Suprapubic skin (tissue), 4 donors: ENCODE measurements at places on chromosomes 5 and 9.

- H3K27ac ChIP-seq = no peak overlapping the region
- no peaks in the 10 kb centered on the region for H3K27me3 ChIP-seq
- no peak for DNase-seq
- H3K4me3 ChIP-seq = no peak overlapping the region
Observed at GRCh38 chr5:142314109-142314508, 10.7 kb downstream of the SPRY4 start.

DNA sequence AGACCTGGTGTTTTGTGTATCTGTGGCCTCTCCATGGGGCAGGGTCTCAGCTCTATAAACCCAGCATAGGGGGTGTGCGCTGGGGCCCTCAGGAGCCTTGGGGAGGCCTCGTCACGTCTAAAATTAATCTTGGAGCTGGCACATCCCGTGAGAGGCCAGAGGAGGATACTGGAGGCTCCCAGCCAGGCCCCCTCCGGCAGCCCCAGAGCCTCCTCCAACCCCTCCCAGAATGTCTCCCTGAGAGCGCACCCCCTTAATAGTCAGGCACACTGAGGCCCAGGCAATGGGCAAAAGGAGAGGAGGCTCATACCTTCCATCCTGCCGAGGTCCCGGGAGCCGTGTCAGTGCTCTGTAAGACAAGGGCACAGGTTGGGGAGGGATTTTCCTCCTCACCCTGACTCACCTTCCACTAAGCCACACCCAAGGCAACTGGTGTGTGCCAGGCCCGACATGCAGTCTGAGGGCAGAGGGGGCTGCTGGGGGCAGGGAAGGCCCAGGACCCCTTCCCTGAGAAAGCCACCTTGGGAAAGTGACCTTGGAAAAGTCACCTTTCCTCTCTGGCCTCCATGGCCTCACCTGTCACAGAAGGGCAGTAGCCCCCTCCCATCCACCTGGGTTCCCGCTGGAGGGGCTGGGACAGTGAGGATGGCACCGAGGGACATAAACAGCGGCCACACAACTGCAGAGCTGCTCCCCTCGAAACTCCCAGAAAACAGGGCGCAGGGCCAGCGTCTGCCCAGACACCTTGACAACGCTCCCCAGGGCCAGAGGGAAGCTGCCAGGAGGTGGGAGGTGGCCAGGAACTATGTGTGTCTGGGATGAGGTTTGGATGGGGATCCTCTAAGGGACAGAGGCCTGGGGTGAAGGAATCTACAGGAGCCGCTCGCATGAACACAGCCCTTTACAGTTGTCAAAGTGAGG lies 2.9 kb downstream of the AK1 start:
- peak overlapping the region; percentile 4 for H3K4me3 ChIP-seq
- DNase-seq = no peak

GRCh38 chr5:103102234-103102633 lies 17.7 kb downstream of the GIN1 start:
- H3K27ac ChIP-seq = no peak overlapping the region
- peaks cover 18% of the 10 kb centered on the region for H3K36me3 ChIP-seq
- no peak for DNase-seq
- no peaks in the 10 kb centered on the region for H3K27me3 ChIP-seq

GRCh38 chr5:61823065-61823464 lies 482.9 kb upstream of the KIF2A start:
- no peaks in the 10 kb centered on the region for H3K4me1 ChIP-seq
- no peaks in the 10 kb centered on the region for H3K36me3 ChIP-seq
- H3K4me3 ChIP-seq = no peak overlapping the region
- DNase-seq = no peak
- no peak overlapping the region for H3K27ac ChIP-seq

DNA sequence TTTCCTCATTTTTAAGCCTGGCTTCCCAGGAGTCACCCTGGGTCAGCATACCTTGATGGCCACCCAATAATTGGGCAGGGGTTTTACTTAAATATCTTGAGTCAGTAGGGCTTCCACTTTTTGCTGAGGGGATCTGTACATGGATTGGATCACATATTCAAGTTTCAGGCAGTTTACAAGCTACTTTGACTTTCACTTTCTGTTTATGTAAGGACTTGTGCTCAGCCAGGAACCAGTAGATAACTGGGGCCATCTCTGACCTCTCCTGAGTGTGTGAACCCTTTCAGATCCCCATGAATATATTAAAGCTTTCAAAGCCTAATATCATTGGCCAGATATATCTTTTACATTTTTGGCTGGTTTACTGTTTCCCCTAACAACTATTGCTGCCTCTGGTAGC lies 45.1 kb downstream of the SLCO6A1 start:
- H3K27me3 ChIP-seq = no peaks in the 10 kb centered on the region
- no peak for DNase-seq
- no peak overlapping the region for H3K4me3 ChIP-seq
- no peaks in the 10 kb centered on the region for H3K36me3 ChIP-seq
- H3K27ac ChIP-seq = no peak overlapping the region

GRCh38 chr5:88251048-88251711 lies 17.5 kb downstream of the TMEM161B start:
- no peaks in the 10 kb centered on the region for H3K27me3 ChIP-seq
- no peak overlapping the region for H3K4me3 ChIP-seq
- DNase-seq = no peak
- H3K36me3 ChIP-seq = no peaks in the 10 kb centered on the region
- no peak overlapping the region for H3K27ac ChIP-seq
- H3K4me1 ChIP-seq = no peaks in the 10 kb centered on the region

- H3K27me3 ChIP-seq = no peaks in the 10 kb centered on the region
- H3K4me1 ChIP-seq = peaks cover 41% of the 10 kb centered on the region
- peaks cover 6% of the 10 kb centered on the region for H3K36me3 ChIP-seq
- DNase-seq = no peak
- no peak overlapping the region for H3K27ac ChIP-seq
Observed at GRCh38 chr9:122900791-122901190, 4.4 kb downstream of the RC3H2 start.

DNA sequence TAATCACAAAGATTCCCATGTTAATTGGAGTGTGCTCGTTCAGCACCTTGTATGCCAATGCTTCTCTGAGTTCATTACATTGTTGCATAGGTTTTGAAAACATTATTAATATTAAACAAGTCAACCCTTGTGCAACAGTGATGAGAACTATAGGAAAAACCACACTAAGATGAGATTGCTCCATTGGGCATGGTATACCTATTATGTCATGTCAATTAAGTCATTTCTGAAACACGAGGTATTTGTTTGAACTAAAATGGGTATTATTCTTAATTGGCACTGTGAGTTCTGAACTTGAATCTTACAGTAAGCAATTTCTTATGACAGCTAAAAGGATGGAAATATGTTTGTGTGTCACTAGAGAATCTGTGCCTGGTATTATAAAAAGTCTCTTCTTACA lies 447.7 kb downstream of the EFNA5 start:
- no peak overlapping the region for H3K4me3 ChIP-seq
- H3K36me3 ChIP-seq = no peaks in the 10 kb centered on the region
- no peak overlapping the region for H3K27ac ChIP-seq
- no peaks in the 10 kb centered on the region for H3K27me3 ChIP-seq
- DNase-seq = no peak

GRCh38 chr5:35900972-35901695 lies 37.3 kb downstream of the CAPSL start:
- H3K27me3 ChIP-seq = no peaks in the 10 kb centered on the region
- H3K36me3 ChIP-seq = no peaks in the 10 kb centered on the region
- H3K27ac ChIP-seq = no peak overlapping the region
- no peak overlapping the region for H3K4me3 ChIP-seq
- no peak for DNase-seq

- H3K36me3 ChIP-seq = no peaks in the 10 kb centered on the region
- H3K4me1 ChIP-seq = peaks cover 37% of the 10 kb centered on the region
- peak within 1 kb of the TSS; percentile 74 for H3K4me3 ChIP-seq
- DNase-seq = peak; percentile 91
Observed at GRCh38 chr5:134648425-134649162, at the start of gene SEC24A. TSS of gene SEC24A (plus strand) at chr5:134648785. CDS start at chr5:134649077, 292 bp downstream.
